CD4-positive, alpha-beta T cell (primary cell): ENCODE measurements at places on chromosomes 4 and X. TPM values are rescaled to one million over a fixed set of nuclear protein-coding genes. Genes with fewer than 3 reads are reported as not detected.

The PNMA5 gene
- 0.20 TPM for total RNA-seq

- H3K27me3 ChIP-seq = no peaks in the 10 kb centered on the region
- H3K36me3 ChIP-seq = no peaks in the 10 kb centered on the region
- no peak overlapping the region for H3K27ac ChIP-seq
- no peaks in the 10 kb centered on the region for H3K4me1 ChIP-seq
Observed at GRCh38 chr4:74431113-74431826, 13.7 kb upstream of the AREG start.

DNA sequence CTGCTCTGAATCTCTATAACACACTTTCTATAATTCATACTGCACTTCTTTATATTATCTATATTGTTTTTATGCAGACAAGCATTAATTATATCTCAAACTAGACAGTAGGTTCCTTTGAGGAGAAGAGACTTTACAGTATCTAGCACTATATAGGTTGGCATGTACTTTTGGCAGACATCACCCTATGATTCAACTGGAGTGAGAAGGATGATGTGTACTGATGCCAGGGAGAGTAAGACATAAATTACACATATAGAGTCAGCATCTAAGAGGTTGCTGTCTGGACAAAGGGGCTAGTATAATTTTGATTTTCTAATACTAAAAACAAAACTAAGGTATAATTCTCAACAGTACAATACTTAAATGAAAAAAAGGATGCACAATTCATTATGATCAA is 5.1 kb upstream of the RBM41 start:
- H3K27me3 ChIP-seq = no peaks in the 10 kb centered on the region
- no peaks in the 10 kb centered on the region for H3K36me3 ChIP-seq
- no peak for DNase-seq
- H3K4me3 ChIP-seq = no peak overlapping the region
- no peak overlapping the region for H3K27ac ChIP-seq
- no peaks in the 10 kb centered on the region for H3K4me1 ChIP-seq

GRCh38 chr4:101019941-101020401 is 327.4 kb downstream of the PPP3CA start:
- no peaks in the 10 kb centered on the region for H3K27me3 ChIP-seq
- no peak overlapping the region for H3K4me3 ChIP-seq
- no peak for DNase-seq
- peaks cover 39% of the 10 kb centered on the region for H3K4me1 ChIP-seq
- H3K36me3 ChIP-seq = no peaks in the 10 kb centered on the region

DNA sequence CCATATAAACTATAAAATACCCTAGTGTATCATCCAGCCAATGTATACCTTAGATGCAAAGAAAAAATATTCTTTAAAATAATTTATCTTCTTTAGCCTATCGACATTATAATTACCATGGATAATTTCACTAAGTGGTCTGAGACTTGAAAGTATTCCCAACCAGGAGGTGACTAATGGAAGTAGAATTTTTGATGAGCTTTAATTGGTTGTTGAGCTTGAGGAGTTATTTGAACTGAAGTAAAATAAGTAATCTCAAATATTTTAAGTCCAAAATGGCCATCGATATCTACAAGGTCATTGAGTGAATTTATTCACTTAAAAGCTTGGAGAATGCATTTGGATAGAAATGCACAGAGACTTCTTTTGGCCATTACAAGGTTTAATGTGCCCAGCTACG is 436.2 kb downstream of the TLL1 start:
- DNase-seq = no peak
- no peaks in the 10 kb centered on the region for H3K27me3 ChIP-seq
- no peaks in the 10 kb centered on the region for H3K36me3 ChIP-seq

DNA sequence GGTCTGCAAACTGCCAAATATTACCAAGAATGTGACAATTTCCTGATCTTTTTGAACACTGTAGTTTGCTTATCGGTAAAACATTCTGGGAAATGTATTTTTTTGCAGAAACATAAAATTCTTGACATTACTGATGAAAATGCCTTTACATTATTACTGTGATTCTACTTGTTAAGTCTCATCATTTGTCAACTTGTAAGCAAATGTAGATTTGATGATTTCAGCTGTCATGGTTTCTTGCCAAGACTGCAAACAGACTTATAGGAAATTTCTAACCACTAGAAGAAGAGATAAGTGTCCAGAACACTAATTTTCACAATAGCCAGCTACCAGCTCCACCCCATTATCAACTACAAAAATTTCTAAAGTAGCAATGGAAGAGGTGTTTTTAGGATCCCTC is 560.4 kb downstream of the STPG2 start:
- no peaks in the 10 kb centered on the region for H3K36me3 ChIP-seq
- H3K4me3 ChIP-seq = no peak overlapping the region
- no peaks in the 10 kb centered on the region for H3K4me1 ChIP-seq
- no peak overlapping the region for H3K27ac ChIP-seq
- no peaks in the 10 kb centered on the region for H3K27me3 ChIP-seq
